ENCODE measurements at places on chromosomes 4 and X. TPM values are rescaled to one million over a fixed set of nuclear protein-coding genes. Genes with fewer than 3 reads are reported as not detected.
A peak's percentile ranks its signal among the peaks of the same experiment; 100 is the strongest.

The SORBS2 gene
- 1.7 TPM for total RNA-seq

DNA sequence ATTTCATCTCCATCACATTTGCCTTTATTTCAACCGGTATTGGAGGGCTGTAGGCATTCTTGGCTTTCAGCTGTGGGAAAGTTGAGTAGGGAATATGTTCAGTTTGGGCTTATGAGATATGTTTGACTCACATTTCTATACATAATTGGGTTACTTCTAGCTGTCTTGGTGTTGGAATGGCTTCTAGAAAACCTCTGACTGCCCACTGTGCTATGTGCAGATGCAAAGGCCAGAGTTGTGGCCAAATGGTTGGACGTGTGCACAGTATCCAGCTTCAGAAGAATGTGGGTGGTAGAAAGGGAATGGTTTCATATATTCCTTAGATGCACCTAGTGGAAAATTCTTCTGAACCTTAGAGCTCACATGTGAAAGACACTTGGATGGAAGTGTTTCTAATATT, 92.6 kb upstream of the H2AZ1 start:
- no peak for DNase-seq

- DNase-seq, result no peak
Observed at GRCh38 chr4:173680278-173680677, 150.2 kb upstream of the HAND2 start.

The LUZP4 gene
- not detected for total RNA-seq

- peak; percentile 26 for DNase-seq
Observed at GRCh38 chr4:145805490-145805889, 125.5 kb downstream of the C4orf51 start.

The CRMP1 gene
- under 0.01 TPM for total RNA-seq

GRCh38 chr4:9880406-9881197, 99.2 kb downstream of the DRD5 start:
- no peak for DNase-seq

The RHOH gene
- under 0.01 TPM for total RNA-seq

- DNase-seq, result no peak
Observed at GRCh38 chr4:166726832-166727231, 507.5 kb downstream of the SPOCK3 start.

DNA sequence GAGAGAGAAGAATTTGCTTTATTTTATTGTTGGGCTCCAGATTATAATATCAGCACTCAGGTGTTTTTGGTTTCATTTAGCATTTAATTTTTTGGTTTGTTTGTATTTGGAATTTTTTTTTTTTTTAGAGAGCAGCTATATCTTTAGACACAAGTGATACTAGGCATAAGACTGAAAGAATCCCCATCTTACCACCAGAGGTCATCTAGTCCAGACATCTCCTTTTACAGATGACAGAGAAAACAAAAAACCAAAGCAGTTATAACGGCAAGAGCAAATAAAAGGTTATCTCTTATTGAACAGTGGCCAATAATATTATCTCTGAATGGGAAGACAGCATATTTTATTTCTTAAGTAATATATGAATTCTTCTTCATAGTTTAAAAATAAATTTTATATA, 22.8 kb downstream of the USP38 start:
- peak; percentile 30 for DNase-seq

- DNase-seq, result peak; percentile 95
Observed at GRCh38 chr4:185165605-185166063, 22.6 kb downstream of the SLC25A4 start.

DNA sequence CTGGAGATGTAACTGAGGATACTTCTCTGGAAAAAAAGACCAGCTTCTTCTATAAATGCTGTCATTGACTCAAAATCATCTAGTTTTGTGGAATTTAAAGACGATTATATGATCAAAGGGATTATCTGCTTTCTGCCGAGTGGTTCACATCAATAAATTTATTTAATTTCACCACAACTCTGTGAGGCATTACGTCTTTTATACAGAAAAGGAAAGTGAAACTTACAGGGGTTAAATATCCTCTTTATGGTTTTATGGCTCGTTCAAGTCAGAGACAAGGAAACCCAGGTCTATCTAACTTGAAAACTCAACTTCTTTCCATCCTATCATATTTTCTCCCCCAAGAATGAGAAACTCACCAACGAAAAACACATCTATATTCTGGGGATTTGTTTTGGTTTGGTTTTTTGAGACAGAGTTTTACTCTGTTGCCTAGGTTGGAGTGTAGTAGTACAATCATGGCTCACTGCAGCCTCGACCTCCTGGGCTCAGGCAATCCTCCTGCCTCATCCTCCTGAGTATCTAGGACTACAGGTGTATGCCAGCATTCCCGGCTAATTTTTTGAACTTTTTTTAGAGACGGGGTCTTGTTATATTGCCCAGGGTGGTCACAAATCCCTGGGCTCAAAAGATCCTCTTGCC, 377.9 kb upstream of the EMCN start:
- DNase-seq, result peak; percentile 43

DNA sequence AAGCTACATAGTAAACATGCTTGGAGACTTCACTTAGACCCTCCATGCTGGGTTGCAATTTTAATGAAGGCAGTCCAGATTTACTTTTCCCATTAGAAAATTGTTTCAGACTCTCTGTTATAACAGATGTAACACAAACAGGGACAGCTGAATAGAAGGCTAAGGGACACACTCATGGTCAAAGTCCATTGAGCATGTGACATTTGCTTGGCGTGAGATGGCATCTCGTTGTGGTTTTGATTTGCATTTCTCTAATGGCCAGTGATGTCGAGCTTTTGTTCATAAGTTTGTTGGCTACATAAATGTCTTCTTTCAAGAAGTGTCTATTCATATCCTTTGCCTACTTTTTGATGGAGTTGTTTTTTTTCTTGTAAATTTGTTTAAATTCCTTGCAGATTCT, 358.2 kb upstream of the CLNK start:
- no peak for DNase-seq

DNA sequence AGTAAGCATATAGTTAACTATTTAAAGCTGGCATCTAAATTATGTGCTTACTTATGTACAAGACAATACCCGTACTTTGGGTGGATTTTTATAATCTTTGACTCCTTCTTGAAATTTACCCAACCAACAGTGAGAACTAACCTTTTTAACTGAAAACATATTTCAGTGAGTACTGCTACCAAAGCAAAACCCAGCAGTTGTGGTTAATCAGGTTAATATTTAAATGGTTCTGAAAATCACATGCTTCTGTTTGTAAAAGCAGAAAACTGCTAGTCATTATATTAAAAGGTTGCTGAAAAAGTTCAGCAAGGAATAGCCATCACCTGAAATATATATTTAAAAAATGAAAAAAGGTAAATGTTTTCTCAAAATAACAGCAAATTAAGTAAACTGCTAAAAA, 20.0 kb downstream of the UBE2D3 start:
- no peak for DNase-seq

The AADAT gene
- 3.9 TPM for total RNA-seq

- DNase-seq, result no peak
Observed at GRCh38 chrX:129690435-129690834, 35.7 kb upstream of the APLN start.

The TCEAL7 gene
- total RNA-seq, result 37.0 TPM

GRCh38 chrX:30039768-30040167, 175.6 kb upstream of the MAGEB2 start:
- DNase-seq, result peak; percentile 44

The CLNK gene
- total RNA-seq, result not detected

DNA sequence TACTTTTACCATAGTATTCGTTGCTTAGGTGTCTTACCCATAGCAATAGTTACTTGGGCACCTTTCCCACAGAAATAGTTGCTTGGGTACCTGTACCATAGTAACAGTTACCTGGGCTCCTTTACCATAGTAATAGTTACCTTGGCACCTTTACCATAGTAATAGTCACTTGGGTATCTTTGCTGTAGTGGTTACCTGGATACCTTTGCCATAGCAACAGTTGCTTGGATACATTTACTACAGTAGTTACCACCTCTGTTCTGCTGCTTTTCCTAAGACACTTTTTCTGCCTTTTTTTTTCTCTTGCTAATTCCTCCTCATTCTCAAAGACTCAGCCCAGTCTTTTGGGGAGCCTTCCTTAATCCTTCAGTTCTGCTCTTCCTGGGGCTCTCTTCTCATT, 272.8 kb upstream of the PUDP start:
- DNase-seq, result no peak

The C1QTNF7 gene
- 1.7 TPM for total RNA-seq

The FAAH2 gene
- total RNA-seq, result 0.86 TPM

The VCX3A gene
- total RNA-seq, result not detected

- no peak for DNase-seq
Observed at GRCh38 chr4:24890561-24891126, 22.2 kb downstream of the CCDC149 start.

The FAM149A gene
- total RNA-seq, result 0.64 TPM

- no peak for DNase-seq
Observed at GRCh38 chrX:31186693-31187338, 115.0 kb upstream of the FTHL17 start.

GRCh38 chr4:141706445-141706844, 70.1 kb downstream of the IL15 start:
- no peak for DNase-seq

The LIN54 gene
- 12.6 TPM for total RNA-seq

The SHROOM4 gene
- total RNA-seq, result 0.43 TPM

The TKTL2 gene
- under 0.01 TPM for total RNA-seq

DNA sequence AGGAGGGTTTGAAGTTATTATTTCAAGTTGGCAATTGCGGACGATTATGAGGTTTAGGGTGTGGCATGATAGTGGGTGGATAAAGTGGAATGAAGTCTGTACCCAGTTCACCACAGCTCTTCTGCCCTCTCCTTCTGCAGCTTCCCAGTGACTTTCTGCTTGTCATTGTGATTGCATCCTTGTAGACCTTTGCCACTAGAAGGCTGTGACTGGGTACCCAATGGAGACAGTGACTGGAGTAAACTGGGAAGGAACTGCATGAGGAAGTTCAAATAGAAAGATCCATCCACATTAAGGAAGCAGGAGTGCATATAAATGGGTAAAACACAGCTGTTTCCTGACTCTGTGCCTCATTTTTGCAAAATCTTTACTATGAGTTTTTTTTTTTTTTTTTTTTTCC, 53.5 kb upstream of the SPANXN3 start:
- DNase-seq, result no peak

The ETDA gene
- total RNA-seq, result not detected

GRCh38 chr4:65170768-65171514, 499.3 kb downstream of the EPHA5 start:
- no peak for DNase-seq

DNA sequence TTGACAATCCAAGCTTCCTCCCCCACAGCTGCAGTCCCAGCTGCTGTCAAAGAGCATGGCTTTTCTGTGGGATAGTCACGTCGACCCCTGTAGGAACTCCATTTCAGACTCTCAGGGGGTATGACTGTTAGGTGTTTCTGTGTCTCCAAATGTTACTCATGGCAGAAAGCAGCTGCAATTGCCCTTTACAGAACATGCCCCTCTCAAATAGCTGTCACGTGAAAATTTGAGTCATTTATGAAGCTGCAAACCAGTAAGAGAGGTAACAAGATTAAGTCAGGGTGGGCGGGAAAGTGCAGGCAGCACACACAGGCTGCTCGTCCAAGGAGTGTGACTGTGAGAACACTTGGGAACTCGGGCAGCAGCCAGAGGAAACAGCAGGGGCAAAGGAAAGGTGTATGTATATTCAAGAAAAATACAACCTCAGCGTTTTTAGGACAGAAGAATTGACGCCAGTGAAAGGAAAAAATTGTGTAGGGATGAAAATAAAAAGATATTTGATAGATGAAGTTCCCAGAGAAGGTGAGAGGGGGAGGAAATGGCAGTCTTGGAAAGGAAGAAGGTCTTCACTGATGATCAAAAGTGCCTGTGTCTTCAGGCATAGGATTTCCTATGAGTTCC, 66.5 kb upstream of the TMEM184C start:
- DNase-seq, result peak; percentile 52

Measured in fibroblast of villous mesenchyme (primary cell).